ENCODE measurements at places on chromosomes 2 and 18.

- DNase-seq, result no peak
These were observed 185.4 kb downstream of the TFCP2L1 start for GRCh38 chr2:121099329-121100290.

DNA sequence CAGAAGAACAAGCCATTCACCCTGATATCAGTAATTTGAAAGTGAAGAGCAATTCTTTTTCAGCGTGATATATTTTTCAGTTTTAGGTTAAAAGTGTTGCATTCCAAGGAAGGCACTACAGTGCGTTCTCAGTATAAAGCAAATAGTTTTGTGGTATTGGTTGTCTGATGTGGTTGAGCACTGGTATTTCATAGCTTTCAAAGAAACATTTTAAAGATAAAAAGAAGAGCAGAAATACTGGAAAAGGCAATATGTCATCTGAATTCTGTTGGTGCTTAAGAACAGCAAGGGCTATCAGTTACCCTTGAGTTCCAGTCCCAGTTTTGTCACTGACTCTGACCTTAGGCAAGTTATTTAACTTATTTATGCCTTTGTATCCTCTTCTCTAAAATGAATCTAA lies 191.6 kb downstream of the BABAM2 start:
- no peak for DNase-seq

GRCh38 chr2:65033178-65033577 lies 23.0 kb upstream of the CEP68 start:
- DNase-seq, result no peak

DNA sequence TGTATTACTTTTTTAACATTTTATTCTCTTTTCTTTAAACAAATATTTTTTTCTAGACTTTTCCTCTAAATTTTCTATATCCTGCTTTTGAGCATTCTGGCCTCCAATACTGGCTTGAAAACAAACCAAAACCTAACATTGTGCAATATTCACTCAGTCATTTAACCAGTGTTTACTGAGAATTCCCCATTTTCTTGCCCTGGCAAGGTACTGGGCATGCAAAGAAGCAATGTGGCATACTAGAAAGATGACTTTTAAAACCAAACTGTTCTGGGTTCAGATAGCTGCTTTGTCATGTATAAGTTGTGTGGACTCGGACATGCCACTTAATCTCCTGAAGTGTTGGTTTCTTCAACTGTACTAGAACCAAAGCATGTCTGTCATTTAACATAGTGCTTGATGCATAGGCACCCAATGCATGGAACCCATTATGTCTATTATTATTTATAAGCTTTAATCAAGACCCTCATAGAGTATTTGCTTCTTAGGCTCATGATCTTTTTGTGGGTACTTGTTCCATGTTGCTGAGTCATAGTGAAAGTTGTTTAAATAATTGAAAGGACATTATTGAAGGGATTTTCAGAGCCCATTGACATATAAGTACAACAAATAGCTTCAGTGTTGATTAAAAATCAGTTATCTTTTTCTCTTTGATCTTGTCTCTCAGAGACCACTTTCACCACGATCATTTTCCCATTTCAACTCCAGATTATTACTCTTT lies 185.4 kb upstream of the OSR1 start:
- DNase-seq, result no peak

DNA sequence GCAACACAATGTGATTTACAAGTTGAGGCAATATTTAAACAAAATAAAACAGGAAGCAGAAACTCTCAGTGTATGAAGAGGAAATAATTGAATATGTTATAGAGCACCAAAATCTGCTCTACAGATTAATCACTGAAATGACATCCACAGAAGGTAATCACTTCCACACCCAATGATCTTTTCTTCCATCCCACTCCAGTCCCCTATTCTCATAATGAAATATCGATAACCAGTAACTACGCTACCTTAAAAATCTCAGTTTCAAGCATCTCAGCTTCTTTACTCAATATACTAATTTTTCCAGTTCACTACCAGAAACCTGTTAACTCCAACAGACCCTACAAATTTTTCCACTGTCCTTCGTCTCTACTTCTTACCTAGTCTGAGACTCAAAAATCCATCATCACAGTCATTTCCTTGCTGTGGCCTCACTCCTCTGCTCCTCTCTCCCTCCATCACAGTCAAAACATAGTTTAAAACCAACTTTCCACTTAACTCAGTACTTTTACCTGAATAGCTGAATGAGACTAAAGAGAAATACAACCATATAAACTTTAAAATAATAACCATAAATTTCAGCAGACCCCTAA lies 67.1 kb downstream of the MEMO1 start:
- no peak for DNase-seq

- no peak for DNase-seq
These were observed 359.2 kb downstream of the GALR1 start for GRCh38 chr18:77608807-77609206.

GRCh38 chr2:114400890-114401289 lies 41.6 kb upstream of the DPP10 start:
- DNase-seq, result no peak

DNA sequence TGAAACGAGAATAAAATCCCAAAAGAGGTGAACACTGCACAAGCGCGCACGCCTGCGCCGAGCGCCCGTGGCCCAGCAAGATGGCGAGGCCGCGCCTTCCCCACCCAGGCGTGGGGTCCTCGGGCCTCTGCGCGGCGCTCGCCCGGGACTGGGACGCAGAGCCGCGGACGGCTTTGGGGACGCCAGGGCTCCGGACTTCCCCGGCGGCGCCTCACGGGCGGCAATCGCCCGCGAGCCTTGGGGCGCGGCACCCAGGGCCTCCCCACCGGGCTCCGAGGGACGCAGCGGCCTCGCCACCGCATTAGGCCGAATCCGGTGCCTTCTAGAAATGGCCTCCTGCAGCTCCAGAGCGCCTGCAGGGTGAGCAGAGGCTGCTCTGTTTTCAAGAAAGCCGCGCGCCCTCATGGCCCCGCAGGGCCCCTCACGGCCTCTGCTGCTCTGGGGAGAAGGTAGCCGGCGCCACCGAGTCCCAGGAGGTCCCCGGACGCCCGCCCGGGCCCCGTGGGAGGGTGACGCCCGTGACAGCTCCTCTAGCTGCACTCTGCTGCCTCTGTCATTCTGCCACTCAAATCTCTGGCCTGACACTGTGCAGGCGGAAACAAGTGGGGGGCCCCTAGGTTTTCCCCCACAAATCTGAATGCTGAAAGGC lies 35.9 kb upstream of the POMC start:
- no peak for DNase-seq

GRCh38 chr2:225013425-225014365 lies 28.6 kb downstream of the DOCK10 start:
- no peak for DNase-seq

- DNase-seq, result peak; percentile 31
These were observed 46.9 kb upstream of the CNOT11 start for GRCh38 chr2:101205521-101206479.

- no peak for DNase-seq
These were observed 124.4 kb upstream of the PXDN start for GRCh38 chr2:1868683-1869141.

DNA sequence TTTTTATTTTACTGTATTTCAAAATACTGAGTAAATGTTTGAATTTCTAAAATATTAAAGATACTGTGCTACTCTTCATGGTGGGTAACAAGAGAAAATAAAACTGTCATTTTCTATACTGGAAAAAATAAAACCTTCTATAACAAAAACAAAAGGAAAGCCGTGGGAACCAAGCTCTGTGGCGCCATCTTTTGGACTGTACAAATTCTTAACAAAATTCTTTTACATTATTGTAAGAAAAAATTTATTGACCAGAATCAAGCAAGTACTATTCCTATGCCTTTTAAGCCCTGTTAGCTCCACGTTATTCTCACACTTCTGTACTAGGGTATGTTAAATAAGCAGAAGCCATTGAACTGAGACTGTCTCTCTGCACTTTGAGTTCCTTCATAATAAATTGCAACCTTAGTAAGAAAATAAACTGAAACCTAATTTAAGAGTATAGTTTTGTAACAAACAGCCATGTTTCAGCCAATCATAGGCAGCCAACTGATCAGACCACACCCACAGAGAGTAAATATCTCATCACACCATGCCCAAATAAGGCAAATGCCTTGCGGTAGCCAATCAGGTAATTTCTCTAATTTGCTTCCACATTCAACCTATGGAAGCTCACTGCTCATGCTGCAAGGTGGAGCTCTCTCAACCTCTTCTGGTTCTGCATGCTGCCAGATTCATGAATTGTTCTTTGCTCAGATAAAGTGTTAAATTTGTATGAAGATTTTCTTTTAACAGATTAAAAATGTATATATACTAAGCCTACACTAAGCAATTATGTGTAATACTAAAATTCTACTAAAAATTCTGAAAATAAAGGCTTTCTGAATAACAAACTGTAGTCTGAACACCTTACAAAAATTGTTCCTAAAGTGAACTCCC lies 42.2 kb downstream of the HIBCH start:
- DNase-seq, result no peak

DNA sequence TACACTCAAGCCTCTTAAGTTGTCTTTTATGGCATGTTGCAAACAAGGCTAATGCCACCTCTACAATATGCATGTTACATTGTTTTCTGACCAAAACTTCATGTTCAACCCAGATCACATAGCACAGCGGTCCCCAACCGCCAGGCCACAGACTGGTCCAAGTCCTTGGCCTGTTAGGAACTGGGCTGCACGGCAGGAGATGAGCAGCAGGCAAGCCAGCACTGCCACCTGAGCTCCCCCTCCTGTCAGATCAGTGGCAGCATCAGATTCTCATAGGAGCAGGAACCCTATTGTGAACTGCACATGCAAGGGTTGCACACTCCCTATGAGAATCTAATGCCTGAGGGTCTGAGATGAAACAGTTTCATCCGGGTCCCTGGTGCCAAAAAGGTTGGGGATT lies 324.8 kb upstream of the CHAC2 start:
- DNase-seq, result no peak

GRCh38 chr2:32706815-32707579 lies 79.1 kb downstream of the TTC27 start:
- no peak for DNase-seq

Data from stimulated activated CD4-positive, alpha-beta T cell treated with anti-CD3 and anti-CD28 coated beads, Interleukin-4, amount 100 ng/mL, for 1 hour (primary cell).